ENCODE measurements at places on chromosomes 7 and 10. TPM values are rescaled to one million over a fixed set of nuclear protein-coding genes. Genes with fewer than 3 reads are reported as not detected.

The SOSTDC1 gene
- total RNA-seq, result 0.55 TPM

DNA sequence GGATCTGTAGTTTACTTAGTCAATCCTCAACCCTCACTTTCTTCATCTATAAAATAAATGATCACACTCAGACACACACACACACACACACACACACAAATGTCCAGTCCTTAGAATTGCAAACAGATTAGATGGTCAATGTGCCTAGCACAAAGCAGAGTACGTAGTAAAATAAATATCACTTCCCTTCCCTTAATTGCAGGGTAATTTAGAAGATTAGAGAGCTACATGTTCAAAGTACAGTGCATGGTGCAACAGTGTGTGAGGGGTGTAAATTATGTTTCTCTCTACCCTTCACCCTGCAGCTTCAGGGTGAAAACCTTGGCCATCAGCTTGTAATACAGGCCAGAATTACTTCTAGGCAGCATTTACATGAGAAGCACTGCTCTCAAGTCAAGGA lies 187.0 kb upstream of the GHITM start:
- H3K4me1 ChIP-seq, result peaks cover 10% of the 10 kb centered on the region
- no peak overlapping the region for H3K27ac ChIP-seq
- H3K4me3 ChIP-seq, result no peak overlapping the region
- no peaks in the 10 kb centered on the region for H3K27me3 ChIP-seq
- no peak for DNase-seq
- no peaks in the 10 kb centered on the region for H3K36me3 ChIP-seq

GRCh38 chr7:36276428-36277248 lies 113.0 kb upstream of the ANLN start:
- peaks cover 44% of the 10 kb centered on the region for H3K4me1 ChIP-seq
- no peak overlapping the region for H3K27ac ChIP-seq
- DNase-seq, result no peak
- H3K27me3 ChIP-seq, result no peaks in the 10 kb centered on the region

GRCh38 chr10:42952931-42953683 lies 123.8 kb upstream of the RET start:
- no peak overlapping the region for H3K4me3 ChIP-seq
- no peaks in the 10 kb centered on the region for H3K27me3 ChIP-seq
- no peaks in the 10 kb centered on the region for H3K36me3 ChIP-seq
- H3K27ac ChIP-seq, result no peak overlapping the region

The OGDHL gene
- 16.6 TPM for total RNA-seq

The TUBB8 gene
- total RNA-seq, result 1.5 TPM

The PDE6C gene
- total RNA-seq, result not detected

DNA sequence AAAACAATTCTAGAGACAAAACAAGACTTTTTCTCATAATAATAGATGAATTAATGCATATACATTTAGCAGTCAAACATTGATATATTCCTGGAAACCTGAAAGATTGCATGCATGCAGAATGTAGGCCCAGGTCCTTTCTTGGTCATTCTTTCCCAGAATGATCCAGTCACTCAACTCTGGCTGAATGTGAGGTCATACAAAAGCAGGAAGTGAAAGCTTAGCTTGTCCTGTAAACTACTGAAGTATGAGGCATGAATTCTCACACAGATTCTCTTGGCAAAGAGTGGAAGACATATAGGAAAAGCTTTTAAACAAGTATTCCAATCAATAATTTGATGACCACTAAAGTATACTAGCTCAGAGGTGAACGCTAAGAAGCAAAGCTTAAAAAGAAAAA lies 253.9 kb downstream of the PPP1R3A start:
- no peaks in the 10 kb centered on the region for H3K27me3 ChIP-seq
- H3K27ac ChIP-seq, result no peak overlapping the region
- no peaks in the 10 kb centered on the region for H3K4me1 ChIP-seq

The ARHGEF35 gene
- total RNA-seq, result 14.2 TPM

- DNase-seq, result no peak
- H3K27me3 ChIP-seq, result no peaks in the 10 kb centered on the region
- H3K4me1 ChIP-seq, result no peaks in the 10 kb centered on the region
- H3K27ac ChIP-seq, result no peak overlapping the region
Observed at GRCh38 chr10:28177944-28178637, 124.8 kb downstream of the MPP7 start.

DNA sequence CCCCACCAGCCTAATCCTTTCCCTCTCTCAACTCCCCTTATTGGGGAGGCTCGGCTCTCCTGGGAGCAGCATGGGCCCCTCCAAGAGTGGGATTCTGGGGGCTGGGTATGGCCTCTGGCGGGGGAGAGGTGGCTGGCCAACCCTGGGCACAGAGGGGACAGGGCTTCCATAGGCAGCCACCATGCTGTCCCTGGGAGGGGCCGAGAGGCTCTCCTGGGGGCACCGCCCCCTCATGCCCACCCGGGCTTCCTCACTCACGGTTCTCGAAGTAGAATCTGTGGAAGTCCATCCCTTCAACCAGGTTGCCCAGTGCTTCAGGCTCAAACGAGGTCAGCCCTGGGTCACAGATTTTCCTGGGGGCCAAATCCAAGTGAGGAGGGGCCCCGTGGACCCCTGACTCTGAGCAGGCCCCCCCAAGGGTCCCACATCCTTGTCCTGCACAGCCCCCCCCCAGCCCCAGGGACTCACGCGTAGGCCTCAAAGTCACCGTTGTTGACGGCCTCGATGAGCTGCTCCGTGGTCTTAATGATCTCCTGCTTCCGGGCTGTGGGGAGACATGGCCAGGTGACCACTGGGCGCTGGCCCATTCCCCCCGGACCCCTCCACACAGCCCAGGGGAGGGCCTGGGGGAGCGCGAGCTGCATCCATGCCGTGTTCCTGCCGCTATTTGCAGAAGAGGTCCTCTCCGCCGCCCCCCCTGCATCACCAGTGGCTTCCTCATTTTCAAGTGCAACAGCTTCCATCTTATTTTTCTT lies 19.8 kb downstream of the YKT6 start:
- no peak overlapping the region for H3K27ac ChIP-seq
- DNase-seq, result no peak
- H3K27me3 ChIP-seq, result no peaks in the 10 kb centered on the region
- H3K4me1 ChIP-seq, result peaks cover 9% of the 10 kb centered on the region
- no peak overlapping the region for H3K4me3 ChIP-seq

- no peaks in the 10 kb centered on the region for H3K27me3 ChIP-seq
- no peak overlapping the region for H3K4me3 ChIP-seq
- no peak for DNase-seq
- no peaks in the 10 kb centered on the region for H3K4me1 ChIP-seq
- H3K27ac ChIP-seq, result no peak overlapping the region
Observed at GRCh38 chr10:29878492-29878891, 180.9 kb downstream of the JCAD start.

- no peak overlapping the region for H3K4me3 ChIP-seq
- no peaks in the 10 kb centered on the region for H3K4me1 ChIP-seq
- no peak for DNase-seq
- no peaks in the 10 kb centered on the region for H3K36me3 ChIP-seq
- no peak overlapping the region for H3K27ac ChIP-seq
Observed at GRCh38 chr7:121442845-121443244, 46.7 kb upstream of the FAM3C start.

The PCLO gene
- total RNA-seq, result 3.2 TPM

The PLEKHS1 gene
- not detected for total RNA-seq

GRCh38 chr7:105279688-105280007 lies 109.1 kb downstream of the SRPK2 start:
- H3K4me3 ChIP-seq, result no peak overlapping the region
- no peak for DNase-seq
- H3K36me3 ChIP-seq, result no peaks in the 10 kb centered on the region
- H3K27me3 ChIP-seq, result no peaks in the 10 kb centered on the region

GRCh38 chr7:112404321-112404720 lies 45.9 kb upstream of the IFRD1 start:
- no peaks in the 10 kb centered on the region for H3K4me1 ChIP-seq
- no peak overlapping the region for H3K27ac ChIP-seq
- DNase-seq, result no peak
- H3K27me3 ChIP-seq, result no peaks in the 10 kb centered on the region
- no peaks in the 10 kb centered on the region for H3K36me3 ChIP-seq
- H3K4me3 ChIP-seq, result no peak overlapping the region

The GHRHR gene
- 6.5 TPM for total RNA-seq

- no peaks in the 10 kb centered on the region for H3K36me3 ChIP-seq
- H3K4me3 ChIP-seq, result no peak overlapping the region
- DNase-seq, result no peak
- H3K27me3 ChIP-seq, result no peaks in the 10 kb centered on the region
- peaks cover 10% of the 10 kb centered on the region for H3K4me1 ChIP-seq
- H3K27ac ChIP-seq, result no peak overlapping the region
Observed at GRCh38 chr10:93718937-93719725, 16.7 kb upstream of the FRA10AC1 start.

The STX1A gene
- 9.9 TPM for total RNA-seq

- DNase-seq, result no peak
- no peaks in the 10 kb centered on the region for H3K4me1 ChIP-seq
- no peak overlapping the region for H3K27ac ChIP-seq
- H3K27me3 ChIP-seq, result no peaks in the 10 kb centered on the region
- no peaks in the 10 kb centered on the region for H3K36me3 ChIP-seq
- no peak overlapping the region for H3K4me3 ChIP-seq
Observed at GRCh38 chr10:106991091-106991490, 173.4 kb downstream of the SORCS1 start.

Measured in H1 (cell line).